ENCODE measurements at places on chromosomes 6 and 20. TPM values are rescaled to one million over a fixed set of nuclear protein-coding genes. Genes with fewer than 3 reads are reported as not detected.

Gene RIPK1
- total RNA-seq: 18.5 TPM

Gene CRISP3
- not detected for total RNA-seq

Gene RNF144B
- total RNA-seq: 2.1 TPM

Gene RSPH9
- not detected for total RNA-seq

Gene ANGPT4
- total RNA-seq: not detected

Gene KCNB1
- total RNA-seq: not detected

Gene ULBP1
- total RNA-seq: 1.8 TPM

Gene SLC35D3
- total RNA-seq: not detected

Gene BPI
- total RNA-seq: not detected

Gene RNF114
- 72.1 TPM for total RNA-seq

Gene ANKRD66
- not detected for total RNA-seq

Gene RAET1E
- not detected for total RNA-seq

Gene CNBD2
- total RNA-seq: 4.0 TPM

Gene PGC
- total RNA-seq: not detected

Gene SDHAF4
- 13.3 TPM for total RNA-seq

Gene AIF1
- total RNA-seq: 26.1 TPM

Gene PROCR
- total RNA-seq: 1.1 TPM

Gene SLCO4A1
- total RNA-seq: 30.7 TPM

Gene TUBE1
- total RNA-seq: 39.2 TPM

Gene TFAP2A
- total RNA-seq: not detected

Gene E2F1
- total RNA-seq: 67.8 TPM

Gene KCNQ2
- not detected for total RNA-seq

Gene TTLL9
- total RNA-seq: not detected

Gene PEDS1
- total RNA-seq: 16.9 TPM

Gene CST2
- total RNA-seq: not detected

Gene UNC5CL
- total RNA-seq: 2.4 TPM

Gene NINL
- 2.7 TPM for total RNA-seq

Gene LYRM2
- total RNA-seq: 26.4 TPM

Gene RAET1L
- total RNA-seq: not detected

Gene IPCEF1
- total RNA-seq: 14.2 TPM

Gene NR2E1
- not detected for total RNA-seq

Gene MACROD2
- total RNA-seq: not detected

Gene LAMA5
- total RNA-seq: 1.1 TPM

Gene CLPSL1
- not detected for total RNA-seq

Gene DLK2
- 1.6 TPM for total RNA-seq

Gene OSER1
- 24.2 TPM for total RNA-seq

Gene FAM217A
- total RNA-seq: not detected

Gene GCNT2
- 1.5 TPM for total RNA-seq

Gene SLC32A1
- total RNA-seq: not detected

Gene ZSCAN16
- 3.6 TPM for total RNA-seq

Gene PCSK2
- total RNA-seq: not detected

Gene EMILIN3
- not detected for total RNA-seq

Gene BFSP1
- 0.36 TPM for total RNA-seq

Gene PACRG
- total RNA-seq: not detected
